Germinal center (tissue), 1 donor: ENCODE measurements at places on chromosomes 4 and X.

DNA sequence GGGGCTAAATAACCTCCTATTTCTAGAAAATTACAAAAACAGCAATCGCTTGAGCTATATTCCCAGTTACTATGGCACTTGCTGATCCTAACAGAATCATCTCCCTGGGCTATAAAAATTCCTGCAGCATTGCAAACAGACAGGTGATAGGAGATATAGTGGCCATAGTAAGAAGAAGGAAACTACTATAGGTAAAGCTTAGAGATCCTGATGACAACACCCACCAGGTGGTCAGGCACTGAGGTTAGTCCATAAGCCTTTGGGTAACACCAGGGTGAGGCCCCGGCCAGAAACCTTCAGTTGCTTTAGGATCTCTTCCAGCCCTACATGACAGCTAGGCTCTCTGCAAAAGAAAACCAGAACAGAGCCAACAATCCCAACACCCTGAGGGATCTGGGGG lies 197.9 kb upstream of the PPP1R2C start:
- no peak for DNase-seq

GRCh38 chr4:75248770-75249407 lies 265.3 kb downstream of the RCHY1 start:
- DNase-seq, result no peak

- no peak for DNase-seq
Observed at GRCh38 chr4:5791654-5792053, 80.7 kb downstream of the EVC start.

DNA sequence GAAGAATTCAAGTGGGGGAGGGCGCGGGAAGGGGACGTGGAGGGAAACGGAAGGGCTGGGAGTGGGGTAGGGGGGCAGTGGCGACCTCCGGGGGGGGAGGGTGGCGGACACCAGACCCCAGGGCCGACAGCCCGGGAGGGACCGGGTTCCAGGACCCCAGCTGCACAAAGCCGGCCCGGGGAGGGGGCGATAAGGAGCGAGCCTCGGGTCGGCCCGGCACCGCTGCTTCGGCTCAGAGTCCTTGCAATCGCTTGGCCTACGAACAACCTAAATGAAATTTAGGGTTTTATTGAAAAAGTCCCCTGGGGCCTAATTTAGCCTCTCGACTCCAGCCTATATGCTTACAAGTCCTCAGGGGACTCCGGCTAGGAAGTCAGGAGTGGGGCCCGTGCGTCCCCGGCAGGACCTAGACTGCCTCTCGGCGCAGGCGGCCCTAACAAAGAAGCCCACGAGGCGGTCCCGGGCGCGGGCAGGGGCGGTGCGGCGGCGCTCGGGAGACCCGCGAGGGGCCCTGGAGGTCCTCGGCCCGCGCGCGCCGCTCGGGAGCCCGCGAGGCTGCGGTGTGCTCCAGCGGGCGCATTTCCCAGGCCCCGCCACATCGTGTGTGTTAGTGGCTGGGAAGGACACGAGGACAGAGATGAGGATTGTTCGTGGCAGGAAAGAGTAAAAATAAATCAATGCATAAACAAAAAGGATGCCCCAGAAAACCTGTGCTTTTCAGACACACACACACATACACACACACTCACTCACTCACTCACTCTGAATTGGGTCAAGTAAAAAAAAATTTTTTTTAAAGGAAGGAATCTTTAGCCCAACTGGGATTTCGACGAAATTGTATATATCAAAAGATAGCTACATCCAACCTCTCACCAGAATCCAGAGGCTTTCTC lies 70.0 kb downstream of the MGST2 start:
- DNase-seq, result peak; percentile 57

- no peak for DNase-seq
Observed at GRCh38 chr4:28358606-28359005, 1498.0 kb downstream of the STIM2 start.

- no peak for DNase-seq
Observed at GRCh38 chr4:42654631-42655268, 2.2 kb downstream of the ATP8A1 start.

DNA sequence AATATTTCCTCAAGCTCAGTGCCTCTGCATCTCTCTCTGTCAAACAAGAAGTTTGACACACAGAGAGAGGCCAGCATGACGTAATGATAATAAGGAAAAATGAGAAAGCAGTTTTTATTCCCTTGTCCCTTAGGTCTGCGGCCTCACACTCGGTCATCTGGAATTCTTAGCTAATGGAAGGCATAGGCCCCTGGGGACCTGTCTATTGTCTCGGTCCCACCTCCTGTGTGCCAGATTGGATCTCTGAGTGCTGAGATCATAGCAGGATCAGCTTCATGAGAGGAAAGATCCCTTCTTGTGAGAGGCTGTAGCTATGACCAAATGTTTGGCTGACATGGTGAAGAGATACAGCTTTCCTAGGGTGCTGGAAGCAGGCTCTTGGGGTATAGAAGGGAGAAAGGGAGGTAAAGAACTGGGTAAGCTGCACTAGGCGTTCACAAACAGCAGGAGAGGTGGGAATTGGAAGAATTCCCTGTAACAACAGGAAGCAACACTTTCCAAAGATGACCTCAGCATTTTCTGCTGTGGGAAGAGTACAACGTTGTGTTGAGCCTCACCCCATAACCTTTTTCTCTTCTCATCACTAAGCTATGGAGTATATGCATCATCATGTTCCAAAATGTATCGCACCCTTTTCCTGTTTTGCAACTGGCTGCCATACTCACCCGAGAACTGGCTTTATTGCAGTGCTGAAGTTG lies 20.2 kb downstream of the TMEM31 start:
- DNase-seq, result no peak

GRCh38 chr4:8093587-8094274 lies 64.9 kb downstream of the ABLIM2 start:
- no peak for DNase-seq

DNA sequence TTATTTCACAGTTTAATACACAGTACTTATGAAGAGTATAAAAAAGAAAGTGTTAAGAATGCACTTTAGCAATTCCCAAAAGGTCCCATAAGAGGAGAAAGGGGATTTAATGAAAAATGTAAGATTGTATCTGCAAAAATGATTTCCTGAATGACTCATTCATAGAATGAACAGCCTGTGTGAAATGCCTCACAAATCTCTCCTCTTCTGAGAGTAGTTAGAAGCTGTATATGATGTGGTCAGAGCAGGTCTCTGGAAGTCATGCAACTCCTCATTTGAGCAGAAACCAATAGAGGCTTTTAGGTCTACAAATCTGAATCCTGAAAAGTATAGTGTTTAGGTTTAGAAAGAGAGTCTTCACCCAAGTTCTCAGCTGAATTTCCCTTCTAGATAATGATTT lies 381.3 kb upstream of the INTU start:
- no peak for DNase-seq

DNA sequence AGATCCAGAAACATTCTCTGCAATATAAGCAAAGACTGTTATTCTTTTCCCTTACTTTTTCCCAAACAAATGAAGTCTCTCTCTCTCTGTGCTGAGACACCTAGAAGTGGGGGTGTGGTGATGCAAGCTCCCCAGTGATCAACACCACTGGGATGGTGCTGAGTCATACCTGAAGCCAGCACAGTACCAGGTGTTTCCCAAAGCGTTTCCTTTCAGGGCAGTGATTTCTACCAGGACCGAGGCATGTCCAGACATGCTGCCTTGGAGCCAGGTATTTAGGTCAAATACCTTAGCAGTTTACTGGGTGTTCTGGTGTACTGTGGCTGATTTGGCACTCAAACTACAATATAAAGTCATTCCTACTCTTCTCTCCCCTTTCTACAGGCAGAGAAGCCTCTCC lies 726.5 kb downstream of the FAM133A start:
- no peak for DNase-seq

DNA sequence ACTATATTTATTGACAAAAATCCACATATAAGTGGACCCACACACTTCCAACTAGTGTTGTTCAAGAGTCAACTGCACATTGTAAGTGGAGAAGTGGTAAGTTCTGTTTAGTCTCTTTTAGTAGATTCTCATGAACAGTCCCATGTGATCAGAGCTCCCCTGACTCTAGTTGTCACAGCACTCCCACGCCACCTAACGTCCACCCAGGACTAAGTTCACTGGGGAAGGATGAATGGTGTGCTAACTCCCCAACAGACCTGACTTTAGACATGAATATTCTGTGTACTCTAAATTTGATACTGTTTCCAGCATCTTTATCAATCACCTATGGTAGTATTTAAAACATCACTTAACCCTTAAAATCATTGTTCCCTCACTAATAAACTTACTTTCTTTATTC lies 59.8 kb downstream of the PACRGL start:
- DNase-seq, result no peak

GRCh38 chr4:2938906-2939305 lies 24.3 kb downstream of the NOP14 start:
- no peak for DNase-seq
